ENCODE measurements at places on chromosomes 13 and 19. TPM values are rescaled to one million over a fixed set of nuclear protein-coding genes. Genes with fewer than 3 reads are reported as not detected.
A peak's percentile ranks its signal among the peaks of the same experiment; 100 is the strongest.

Gene C19orf85
- not detected for total RNA-seq

Gene MEDAG
- 0.18 TPM for total RNA-seq

Gene EPSTI1
- 2.1 TPM for total RNA-seq

Gene ZNF805
- 4.5 TPM for total RNA-seq

Gene ZNF470
- total RNA-seq: 2.7 TPM

DNA sequence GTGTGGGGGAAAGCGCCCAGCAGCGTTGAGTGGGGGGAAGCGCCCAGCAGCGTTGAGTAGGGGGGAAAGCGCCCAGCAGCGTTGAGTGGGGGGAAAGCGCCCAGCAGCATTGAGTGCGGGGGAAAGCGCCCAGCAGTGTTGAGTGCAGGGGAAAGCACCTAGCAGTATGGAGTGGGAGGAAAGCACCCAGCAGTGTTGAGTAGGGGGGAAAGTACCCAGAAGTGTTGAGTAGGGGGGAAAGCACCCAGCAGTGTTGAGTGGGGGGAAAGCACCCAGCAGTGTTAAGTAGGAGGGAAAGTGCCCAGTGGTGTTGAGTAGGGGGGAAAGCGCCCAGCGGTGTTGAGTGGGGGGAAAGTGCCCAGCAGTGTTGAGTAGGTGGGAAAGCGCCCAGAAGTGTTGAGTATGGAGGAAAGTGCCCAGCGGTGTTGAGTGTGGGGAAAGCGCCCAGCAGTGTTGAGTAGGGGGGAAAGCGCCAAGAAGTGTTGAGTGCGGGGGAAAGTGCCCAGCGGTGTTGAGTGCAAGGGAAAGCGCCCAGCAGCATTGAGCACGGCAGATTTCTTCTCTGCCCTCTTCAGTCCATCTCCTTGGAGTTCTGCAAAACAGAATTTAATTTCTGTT is 138.4 kb downstream of the ATP11A start:
- no peak for DNase-seq

- no peak for DNase-seq
Measured at GRCh38 chr13:26821672-26822071, 61.1 kb upstream of the GPR12 start.

GRCh38 chr19:45352914-45353796 is 12.6 kb downstream of the KLC3 start:
- DNase-seq: no peak

GRCh38 chr13:43611281-43612273 is 175.2 kb downstream of the ENOX1 start:
- DNase-seq: no peak

DNA sequence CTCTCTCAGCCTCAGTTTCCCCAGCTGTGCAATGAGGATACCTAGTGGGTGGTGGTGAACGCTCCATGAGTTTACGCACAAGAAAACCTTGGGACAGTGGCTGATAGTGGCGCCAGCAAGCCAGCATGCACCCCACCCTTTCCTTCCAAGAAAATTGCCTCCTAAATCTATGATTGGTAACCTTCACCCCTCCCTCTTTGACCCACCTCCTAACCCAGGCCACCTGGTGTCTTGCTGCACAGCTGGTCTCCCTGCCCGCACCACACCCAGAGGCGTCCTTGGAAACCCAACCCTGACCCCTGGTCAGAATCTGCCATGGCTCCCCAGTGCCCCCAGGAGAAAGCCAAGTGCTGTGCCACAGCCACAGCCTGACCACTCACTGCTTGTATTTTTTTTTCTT is 22.8 kb upstream of the BCL3 start:
- peak; percentile 65 for DNase-seq

GRCh38 chr13:26045142-26045541 is 6.7 kb downstream of the SHISA2 start:
- no peak for DNase-seq

DNA sequence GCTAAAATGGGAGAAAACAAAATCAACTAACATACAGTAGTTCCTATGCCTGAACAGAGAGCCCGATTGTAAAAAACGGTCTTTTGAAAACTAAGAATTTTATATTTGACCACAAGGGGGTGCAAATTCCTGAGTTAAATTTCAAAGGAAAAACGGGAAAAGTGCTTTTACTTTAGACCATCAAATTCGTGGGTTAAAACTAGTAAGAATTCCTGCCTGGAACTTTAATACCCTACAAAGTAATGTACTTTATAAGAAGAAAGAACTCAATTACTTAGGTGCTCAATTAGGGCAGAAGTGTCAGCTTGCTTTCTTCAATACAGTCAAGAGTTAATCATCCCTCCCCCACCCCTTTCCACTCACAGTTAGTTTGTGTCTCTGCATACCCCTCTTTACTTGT is 69.8 kb downstream of the KCNRG start:
- no peak for DNase-seq

GRCh38 chr13:28329395-28330158 is 165.4 kb downstream of the FLT1 start:
- no peak for DNase-seq

- no peak for DNase-seq
Measured at GRCh38 chr13:37379841-37380240, 218.7 kb downstream of the POSTN start.

- no peak for DNase-seq
Measured at GRCh38 chr13:67367399-67367798, 137.3 kb upstream of the PCDH9 start.

Data from left lobe of liver (tissue), 2 donors.